ENCODE measurements at places on chromosomes 1 and 21.
A peak's percentile ranks its signal among the peaks of the same experiment; 100 is the strongest.

DNA sequence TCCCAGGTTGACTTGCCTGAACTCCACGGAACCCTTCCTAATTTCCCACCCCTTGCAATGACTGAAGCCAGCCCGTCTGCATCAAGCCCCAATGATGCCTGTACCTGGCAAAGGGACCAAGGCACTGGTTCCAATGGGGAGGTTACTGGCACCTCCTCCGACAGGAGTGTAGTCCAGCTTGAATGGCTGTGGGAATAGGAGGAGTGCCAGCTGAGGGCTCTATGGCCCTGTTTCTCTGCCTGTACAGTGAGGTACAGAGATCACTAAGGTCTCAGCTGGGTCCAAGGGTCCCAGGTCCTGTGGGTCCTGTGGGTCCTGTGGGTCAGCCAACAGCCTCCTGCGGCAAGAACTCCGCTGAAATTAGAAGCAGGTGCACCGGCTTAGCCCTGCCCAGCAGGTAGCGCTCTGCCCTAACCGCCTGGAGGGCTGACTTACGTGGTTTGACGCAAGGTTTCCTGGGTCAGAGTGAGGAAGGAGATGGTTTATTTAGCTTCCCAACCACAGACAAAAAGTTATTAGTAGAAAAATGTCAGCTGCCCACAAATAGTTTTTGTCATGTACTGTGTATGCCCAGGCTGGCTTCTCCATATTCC lies 9.9 kb upstream of the SPRR4 start:
- DNase-seq, result no peak

- no peak for DNase-seq
Observed at GRCh38 chr1:76463849-76464248, 389.3 kb downstream of the ST6GALNAC3 start.

- DNase-seq, result no peak
Observed at GRCh38 chr1:233293556-233294446, 1.7 kb downstream of the PCNX2 start.

GRCh38 chr1:201493757-201494617 lies 12.9 kb downstream of the CSRP1 start:
- no peak for DNase-seq

GRCh38 chr1:198101716-198102453 lies 54.9 kb upstream of the NEK7 start:
- no peak for DNase-seq

GRCh38 chr1:229627003-229627402 lies 956 bp downstream of the URB2 start:
- DNase-seq, result no peak

DNA sequence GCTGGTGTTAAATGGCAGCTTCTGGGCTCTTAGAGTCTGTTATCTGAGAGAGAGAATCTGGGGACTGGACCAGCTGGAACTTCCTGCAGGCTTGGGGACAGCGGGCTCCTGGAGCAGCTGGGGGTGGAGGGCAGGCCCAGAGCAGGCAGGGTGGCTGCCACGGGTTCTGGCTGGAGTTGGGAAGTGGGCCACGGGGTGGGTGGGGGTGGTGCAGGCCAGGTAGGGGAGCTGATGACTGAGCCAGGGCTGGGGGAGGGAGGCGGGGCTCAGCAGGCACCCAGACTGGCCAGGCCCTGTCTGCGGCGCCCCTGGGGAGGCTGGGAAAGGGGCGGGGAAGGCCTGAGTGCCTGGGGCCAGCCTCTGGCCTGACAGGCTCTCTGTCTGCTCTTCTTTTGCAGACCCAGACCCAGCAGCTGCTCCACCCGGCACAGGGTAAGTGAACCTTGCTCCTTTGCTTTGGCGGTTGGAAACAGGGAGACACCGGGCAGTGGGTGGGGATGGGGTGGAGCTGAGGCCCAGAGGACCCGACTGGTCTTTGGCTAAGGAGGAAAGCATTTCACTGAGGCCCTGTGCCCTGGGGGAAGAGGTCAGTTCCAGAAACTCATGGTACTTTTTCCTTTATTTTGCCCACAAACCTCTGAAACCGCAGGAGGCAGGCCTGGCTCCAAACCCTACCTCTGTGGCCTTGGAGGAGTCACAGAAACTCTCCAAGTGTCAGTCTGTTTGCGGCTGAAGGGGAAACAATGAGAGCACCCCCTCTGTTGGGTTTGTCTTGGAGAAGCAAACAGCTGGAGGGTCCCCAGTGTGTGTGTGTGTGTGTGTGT lies 48.8 kb downstream of the ARHGEF10L start:
- no peak for DNase-seq

- DNase-seq, result no peak
Observed at GRCh38 chr21:45578811-45579381, 36.7 kb upstream of the SLC19A1 start.

GRCh38 chr21:44275041-44275440 lies 10.6 kb upstream of the AIRE start:
- no peak for DNase-seq

GRCh38 chr1:16114527-16115467 lies 41.1 kb downstream of the EPHA2 start:
- no peak for DNase-seq

DNA sequence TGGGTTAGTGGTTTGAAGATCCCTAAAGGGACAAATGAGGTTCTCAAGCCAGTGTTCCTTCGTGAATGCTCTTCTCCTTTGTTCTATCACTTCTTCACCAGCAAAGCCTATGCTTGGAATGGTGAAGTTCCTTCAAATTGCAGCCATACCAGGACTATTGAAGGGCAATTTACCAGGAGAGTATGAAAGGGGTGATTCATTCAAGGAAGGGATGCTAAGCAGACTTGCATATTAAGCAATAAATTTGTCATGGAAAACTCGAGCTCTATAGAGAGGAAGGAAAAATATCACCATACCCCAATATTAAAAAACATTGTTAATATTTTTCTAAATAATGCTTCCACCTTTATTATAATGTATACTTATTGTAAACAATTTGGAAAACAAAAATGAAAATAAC lies 9.3 kb upstream of the TSNAX start:
- DNase-seq, result no peak

- DNase-seq, result no peak
Observed at GRCh38 chr1:29621826-29622435, 385.6 kb downstream of the PTPRU start.

GRCh38 chr1:171484760-171485374 lies 463 bp upstream of the PRRC2C start:
- DNase-seq, result no peak

GRCh38 chr1:25572708-25573590 lies 29.5 kb downstream of the LDLRAP1 start:
- DNase-seq, result no peak

GRCh38 chr1:22817462-22817861 lies 106.8 kb downstream of the EPHB2 start:
- no peak for DNase-seq

- peak; percentile 73 for DNase-seq
Observed at GRCh38 chr1:35268282-35269200, at the start of gene ZMYM4. TSS of gene ZMYM4 (plus strand) at chr1:35268709. CDS start at chr1:35269047, 338 bp downstream.

DNA sequence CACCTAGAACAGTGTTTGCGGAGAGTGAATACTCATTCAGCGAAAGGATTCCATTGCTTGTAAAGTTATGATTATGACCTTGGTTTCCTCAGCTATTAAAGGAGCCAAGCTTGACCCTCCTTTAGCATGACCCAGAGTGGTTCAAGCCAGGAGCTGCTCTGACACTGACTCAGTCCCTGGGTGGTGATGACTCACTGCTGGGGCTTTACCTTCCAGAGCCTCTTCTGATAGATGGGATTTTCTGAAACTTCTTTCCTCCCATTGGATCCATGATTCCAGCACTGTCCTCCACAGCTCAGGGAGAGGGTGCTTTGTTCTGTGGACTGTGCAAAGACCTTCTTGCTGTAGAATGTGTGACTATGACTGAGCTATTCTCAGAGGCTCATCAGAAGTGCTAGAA lies 77.4 kb downstream of the S1PR1 start:
- no peak for DNase-seq

GRCh38 chr21:31262728-31263127 lies 81.3 kb downstream of the TIAM1 start:
- DNase-seq, result no peak

DNA sequence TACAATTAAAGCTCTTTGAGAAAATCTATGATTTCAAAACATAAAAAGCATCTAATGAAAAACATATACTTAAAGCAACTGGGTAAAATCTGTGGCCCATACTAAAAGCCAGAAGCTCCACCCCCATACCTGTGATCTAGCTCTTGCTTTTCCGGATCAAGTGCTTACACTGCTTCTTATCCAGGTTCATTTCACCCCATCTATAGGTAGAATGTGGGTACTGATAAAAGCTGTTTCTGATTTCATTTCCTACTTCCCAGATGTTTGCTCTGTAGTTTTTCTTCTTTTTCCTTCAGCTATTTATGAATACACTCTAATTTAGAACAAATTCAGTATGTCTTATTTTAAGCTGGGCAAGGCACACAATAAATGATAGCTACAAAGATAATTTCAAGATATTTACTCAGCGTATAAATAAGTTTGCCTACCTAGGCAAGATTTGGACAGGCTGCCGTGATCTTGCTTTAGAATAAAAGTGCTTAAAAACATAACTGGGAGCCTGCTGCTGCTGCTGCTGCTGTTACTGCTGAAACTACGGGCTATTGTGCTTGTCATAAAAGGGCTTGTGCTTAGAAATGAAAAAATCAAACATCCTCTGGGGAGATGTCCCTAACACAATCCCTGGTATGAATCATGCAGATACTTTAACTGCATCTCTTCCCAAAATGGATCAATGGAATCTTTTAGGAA lies 2.1 kb downstream of the SIPA1L2 start:
- no peak for DNase-seq

DNA sequence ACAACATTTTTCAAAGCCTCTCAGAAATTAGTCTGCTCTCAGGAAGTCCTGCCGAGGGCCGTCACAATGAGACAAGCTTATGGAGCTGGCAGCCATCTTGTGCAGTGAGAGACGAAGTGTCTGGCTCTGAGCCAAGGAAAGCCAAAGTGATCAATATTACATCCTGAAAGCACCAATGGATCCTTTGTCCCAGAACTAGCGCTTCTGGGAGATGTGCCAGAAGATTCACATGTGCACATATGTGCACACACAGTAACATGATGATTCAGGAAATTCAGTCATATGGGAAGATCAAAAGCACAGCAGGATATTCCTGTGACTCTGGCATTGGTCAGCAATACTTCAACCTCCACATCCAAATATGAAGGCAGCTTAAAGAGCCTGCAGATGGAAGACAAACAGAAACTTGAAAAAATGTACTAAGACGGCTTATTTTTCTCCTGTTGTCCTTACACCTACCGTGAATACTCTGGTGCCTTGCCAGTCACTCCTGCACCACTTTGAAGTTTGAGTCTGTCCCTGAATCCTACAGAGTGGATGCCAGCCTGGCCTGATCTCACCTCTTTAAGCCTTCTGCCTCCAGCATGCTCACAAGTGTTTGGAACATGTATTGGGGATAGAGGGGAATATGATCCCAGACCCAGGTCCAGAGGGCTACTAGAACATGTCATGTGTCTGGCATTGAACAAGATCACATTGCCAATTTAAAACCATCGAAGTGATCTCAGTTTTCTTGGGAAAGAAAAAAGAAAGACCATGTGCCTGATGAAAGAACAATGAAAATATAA lies 44.5 kb upstream of the PRRX1 start:
- DNase-seq, result no peak

DNA sequence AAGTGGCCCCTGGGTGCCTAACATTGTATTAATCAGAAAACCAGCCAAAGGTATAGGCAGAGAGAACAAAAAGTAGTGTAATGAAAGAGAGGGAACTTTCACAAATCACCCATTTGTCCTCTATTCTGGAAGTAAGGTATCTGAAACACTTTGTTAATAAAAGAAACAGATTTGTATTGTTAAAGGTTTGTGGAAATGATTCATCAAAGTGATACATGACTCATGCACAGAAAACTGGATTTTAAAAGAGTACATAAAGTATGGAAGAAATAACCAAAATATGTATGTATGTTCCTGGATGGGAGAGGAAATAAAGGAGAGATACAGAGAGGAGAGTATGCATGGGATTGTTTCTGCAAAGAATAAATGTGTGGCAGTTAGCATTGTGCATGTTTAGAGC lies 126.8 kb downstream of the RGS21 start:
- DNase-seq, result no peak

DNA sequence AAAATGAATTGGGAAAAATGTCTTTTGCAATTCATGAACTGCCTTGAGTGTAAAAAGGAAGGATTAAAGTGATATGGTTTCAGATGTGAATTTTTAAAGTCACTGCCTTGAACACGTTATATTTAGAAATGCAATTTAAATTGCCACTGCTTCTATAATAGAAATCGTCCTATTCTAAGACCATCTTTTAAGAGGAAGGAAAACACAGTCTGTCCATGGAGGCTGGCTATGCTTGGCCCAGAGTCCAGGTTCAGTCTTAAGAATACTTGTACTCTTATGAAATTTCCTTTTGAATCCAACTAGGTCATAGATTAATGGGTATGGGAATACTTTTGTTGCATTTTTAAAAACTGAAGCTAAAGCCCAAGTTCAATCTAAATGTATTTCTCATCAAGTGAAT lies 86.0 kb downstream of the PCNX2 start:
- no peak for DNase-seq

GRCh38 chr1:81345110-81345509 lies 455.6 kb upstream of the ADGRL2 start:
- DNase-seq, result no peak

GRCh38 chr1:198837278-198838021 lies 198.6 kb downstream of the PTPRC start:
- no peak for DNase-seq

GRCh38 chr1:209767096-209767495 lies 11.2 kb downstream of the TRAF3IP3 start:
- no peak for DNase-seq

- DNase-seq, result no peak
Observed at GRCh38 chr1:181318022-181318857, 165.1 kb upstream of the CACNA1E start.

DNA sequence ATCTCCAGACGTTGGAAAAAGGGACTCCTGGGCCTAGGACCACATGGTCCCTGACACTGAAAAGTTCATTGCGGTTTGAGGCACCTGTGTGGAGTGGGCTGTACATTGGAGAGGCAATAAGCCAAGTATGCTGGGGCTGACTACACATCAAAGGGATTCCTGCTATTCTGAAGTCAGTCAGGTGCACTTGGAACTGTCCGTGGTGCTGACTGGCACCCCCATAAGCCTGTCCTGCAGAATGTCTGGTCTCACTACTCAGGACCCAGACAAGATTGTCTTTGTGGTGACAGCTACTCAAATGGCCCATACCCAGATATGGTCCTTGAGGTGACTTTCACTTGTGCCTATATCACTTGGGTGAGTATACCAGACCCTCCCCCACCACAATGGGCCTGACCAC lies 150.6 kb downstream of the RWDD3 start:
- DNase-seq, result no peak
